EH (cell line): ENCODE measurements at places on chromosomes 2 and 18.

DNA sequence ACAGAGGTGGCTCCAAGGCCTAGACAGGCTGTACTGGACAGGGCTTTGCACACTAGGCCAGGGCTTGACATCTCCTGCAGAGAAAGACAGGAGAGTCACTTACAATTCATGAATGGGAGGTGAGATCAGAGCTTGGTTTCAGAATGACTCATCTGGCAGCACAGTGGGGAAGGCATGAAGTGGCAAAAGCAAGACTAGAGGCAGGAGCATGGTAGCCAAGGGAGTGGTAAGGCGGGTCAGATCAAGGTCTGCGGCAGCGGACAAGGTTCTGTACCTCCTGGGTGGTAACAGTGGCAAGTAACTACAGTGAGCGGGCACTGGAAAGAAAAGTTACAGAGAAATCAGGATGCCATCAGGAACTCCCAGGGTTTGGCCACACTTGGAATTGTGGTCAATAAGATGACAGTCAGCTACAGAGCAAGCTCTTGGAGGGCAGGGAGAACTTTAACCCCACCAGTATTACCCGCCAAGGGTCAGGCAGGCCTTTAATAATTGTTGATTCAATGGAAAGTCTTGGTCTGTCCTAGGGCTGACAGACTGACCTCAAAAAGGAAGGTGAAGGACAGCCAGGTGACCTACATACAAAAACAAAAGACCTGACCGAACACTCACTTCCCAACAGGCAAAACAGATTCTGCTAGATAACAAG, 5.7 kb downstream of the MCFD2 start:
- DNase-seq: peak; percentile 89

DNA sequence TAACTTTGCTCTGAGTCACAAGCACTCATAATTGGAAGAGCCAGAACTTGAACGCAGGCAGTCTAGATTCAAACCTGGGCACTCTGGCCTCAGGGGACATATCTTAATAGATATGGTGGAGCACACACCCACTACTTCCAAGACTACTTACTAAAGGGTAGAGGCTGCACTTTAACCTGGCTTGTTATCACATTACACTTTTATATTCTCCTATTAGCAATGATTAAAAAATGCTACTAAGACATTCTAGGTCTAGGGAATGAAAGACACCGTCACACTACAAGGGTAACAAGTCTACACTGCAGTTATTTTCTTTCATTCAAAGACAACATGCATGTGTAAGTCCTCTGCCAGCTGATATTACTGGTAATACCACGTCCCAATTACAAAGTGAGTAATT, 258.8 kb downstream of the ZNF521 start:
- no peak for DNase-seq

DNA sequence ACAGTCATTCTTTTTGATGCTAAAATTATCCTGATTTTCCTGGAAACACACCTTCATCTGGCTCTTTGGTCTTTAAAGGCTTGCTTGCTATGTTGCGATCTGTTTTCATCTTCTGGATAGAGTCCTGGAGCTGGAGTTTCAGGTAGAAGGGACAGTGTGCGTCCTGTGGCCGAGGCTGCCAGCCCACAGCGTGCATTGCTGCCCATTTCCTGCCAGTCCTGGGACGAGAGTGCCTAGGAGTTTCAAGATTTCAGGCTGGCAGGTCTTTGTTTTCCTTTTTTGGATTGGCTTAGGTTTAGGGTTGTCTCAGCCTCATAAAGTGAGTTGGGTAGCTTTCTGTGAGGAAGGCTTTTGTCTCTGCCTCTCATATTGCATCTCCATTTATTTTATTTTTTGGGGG, 14.5 kb downstream of the DGKD start:
- DNase-seq: no peak

DNA sequence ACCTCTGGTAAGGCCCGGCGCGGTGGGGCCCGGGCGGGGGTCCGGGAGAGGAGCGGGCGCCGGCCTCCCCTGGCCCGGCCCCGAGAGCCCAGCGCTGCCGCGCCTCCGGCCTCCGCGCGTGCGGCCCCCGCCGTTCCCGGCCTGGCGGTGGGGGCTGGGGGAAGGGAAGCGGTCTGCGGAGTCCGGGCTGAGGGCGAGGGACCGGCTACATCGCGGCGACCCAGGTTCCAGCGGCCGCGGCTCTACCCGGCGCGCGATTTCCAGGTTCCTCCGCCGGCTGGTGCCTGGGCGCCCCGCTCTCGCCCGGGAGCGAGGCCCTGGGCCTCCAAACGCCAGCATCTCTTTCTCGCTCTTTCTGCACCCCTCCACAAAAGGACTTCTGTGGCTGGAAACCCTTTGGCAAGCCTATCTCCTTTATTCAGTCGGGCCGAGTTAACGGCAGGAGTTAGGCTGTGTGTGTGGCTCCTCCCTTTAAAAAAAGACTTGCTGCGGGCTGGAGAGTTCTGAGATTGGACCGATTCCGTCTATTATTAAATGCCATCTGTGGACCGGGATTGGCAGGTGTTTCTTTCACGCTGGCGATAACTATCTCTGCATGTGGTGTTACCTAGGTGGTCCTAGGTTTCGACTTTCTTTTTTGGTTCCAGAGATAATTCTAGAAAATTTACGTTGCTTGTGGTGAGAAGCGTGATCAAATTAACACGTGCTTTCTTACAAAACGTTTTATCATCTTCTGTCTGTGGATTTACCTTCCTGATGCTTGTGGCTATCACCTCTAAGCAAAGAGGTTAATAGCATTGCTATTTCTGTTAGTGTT, 592 bp downstream of the ME2 start:
- peak; percentile 59 for DNase-seq

GRCh38 chr2:168956392-168956791, 55.3 kb downstream of the G6PC2 start:
- DNase-seq: no peak

GRCh38 chr2:48873666-48874065, 118.1 kb upstream of the LHCGR start:
- no peak for DNase-seq

GRCh38 chr2:132550946-132551345, 119.1 kb downstream of the LYPD1 start:
- no peak for DNase-seq

DNA sequence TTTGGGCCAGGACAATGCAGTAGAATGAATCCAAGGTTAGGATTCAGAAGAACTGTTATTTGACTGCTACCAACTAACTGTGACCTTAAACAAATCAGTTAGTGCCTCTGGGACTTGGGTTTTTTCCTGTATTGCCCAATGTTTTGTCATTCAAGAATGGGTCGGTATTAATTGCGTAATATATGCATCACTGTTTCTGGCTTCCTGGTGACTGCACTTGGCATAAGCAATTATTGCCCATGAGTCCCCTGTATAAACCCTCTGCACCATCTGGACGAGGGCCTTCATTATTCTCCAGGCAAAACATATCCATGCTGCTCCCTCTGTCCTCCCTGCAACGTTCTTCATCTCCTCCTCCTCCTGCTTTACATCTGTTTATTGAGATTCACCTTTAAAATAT, 255.8 kb upstream of the LRRTM1 start:
- DNase-seq: no peak

GRCh38 chr2:205494537-205495235, 187.6 kb upstream of the NRP2 start:
- DNase-seq: peak; percentile 40

DNA sequence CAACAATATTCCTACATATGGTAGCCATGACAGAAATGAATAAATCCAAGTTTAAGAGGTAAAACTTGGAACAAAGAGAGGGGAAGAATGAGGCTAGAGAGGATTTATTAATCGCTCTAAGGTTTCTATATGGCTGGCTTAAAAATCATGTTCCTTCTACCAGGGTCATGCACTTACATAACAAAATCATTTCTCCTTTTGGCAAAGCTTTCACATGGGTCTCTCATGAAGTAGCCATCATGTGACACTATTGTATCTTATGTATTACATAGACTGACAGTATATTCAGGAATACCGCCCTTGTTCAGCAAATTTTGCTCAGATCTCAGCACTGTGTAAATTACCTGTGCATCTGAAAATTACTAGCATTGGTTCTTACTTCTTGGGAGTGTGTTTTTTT, 1554.5 kb upstream of the SLC39A10 start:
- DNase-seq: no peak

- no peak for DNase-seq
Observed at GRCh38 chr2:46032996-46033395, 264.2 kb upstream of the EPAS1 start.

GRCh38 chr2:106107509-106108131, 86.5 kb downstream of the UXS1 start:
- peak; percentile 67 for DNase-seq

GRCh38 chr2:217362286-217362685, 502.4 kb upstream of the TNP1 start:
- DNase-seq: no peak

DNA sequence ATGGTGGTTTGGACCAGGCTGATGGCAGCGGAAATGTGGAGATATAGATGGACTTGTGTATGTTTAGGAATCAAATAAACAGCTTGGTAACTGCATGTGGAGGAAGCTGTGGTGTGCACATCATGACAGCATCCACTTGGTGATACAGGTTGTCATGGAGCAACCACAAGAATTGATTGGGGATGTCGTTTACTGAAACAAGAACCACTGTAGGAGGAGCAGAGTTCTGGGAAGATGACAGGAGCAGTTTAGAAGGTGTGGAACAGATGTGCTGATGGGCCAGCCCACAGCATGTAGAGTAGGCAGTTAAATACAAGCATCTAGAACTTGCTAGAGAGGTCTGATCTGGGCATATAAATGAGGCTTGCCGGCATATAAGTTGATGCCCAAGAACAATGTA, 152.4 kb upstream of the SERPINE2 start:
- no peak for DNase-seq

DNA sequence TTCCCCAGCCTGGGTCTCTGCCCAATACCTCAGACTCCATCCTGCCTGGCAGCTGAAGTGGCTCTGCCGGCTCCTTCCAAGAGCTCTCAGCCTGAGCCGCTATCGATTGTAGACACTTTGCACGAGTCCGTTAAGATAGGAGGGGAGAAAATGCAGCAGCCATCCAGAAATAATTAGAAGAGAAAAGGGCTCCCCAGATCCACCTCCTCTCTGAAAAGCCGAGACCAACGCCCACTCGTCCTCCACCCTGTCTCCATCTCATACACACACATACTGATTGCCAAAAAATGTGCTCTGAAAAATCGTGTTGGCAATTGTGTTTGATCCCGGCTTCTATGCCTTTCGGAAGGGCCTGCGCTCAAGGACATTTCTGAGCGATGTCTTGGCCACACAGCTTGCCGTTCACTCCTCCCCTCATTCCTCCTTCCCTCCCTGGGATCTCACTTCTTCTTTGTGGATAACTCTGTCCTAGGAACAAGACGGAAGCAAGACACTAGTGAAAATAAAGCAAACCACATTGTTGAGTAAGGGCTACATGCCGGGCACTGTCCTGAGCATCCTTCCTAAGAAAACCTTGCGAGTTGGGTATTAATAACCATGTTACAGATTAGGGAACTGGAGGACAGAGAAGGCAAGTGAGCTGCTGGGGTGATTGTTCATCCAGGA, 372.8 kb upstream of the MYT1L start:
- DNase-seq: no peak

GRCh38 chr2:182321096-182321495, 105.7 kb downstream of the PDE1A start:
- DNase-seq: no peak

DNA sequence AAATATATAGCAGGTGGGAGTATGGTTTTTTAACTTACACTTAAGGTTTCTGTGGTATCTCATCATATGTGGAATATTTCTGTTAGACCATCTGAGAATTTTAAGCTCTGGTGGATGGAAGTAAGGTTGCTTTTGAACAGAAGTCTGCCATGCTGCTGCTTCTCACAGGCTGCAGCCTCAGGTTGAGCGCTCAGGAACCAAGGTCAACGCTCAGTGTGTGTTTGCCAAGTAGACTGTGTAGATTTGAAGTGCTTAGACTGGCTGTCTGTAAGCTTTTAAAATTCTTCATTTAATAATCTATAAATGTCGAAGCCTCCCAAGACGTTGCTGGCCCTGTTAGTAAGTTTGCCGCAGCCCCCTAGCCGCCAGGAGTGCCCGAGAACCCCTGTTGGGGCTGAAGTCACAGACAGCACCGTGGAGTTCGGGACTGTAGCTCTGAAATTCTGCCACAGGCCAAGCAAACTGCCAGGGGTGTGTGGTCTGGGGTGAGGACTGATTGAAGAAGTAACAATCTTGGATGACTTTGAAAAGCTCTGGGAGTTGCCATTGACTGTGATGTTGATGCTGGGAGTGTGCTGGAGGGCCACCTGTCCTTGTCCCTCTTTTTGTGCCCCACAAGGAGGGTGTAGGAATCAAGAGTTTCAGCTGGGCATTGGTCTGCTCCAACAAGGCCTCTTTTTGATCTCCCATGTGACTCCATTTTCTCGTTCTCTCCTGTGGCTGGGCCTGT, 26.9 kb downstream of the INPP4A start:
- no peak for DNase-seq

- no peak for DNase-seq
Observed at GRCh38 chr2:211762479-211762878, 776.1 kb downstream of the ERBB4 start.

- DNase-seq: no peak
Observed at GRCh38 chr2:160318218-160318617, 118.1 kb upstream of the ITGB6 start.

DNA sequence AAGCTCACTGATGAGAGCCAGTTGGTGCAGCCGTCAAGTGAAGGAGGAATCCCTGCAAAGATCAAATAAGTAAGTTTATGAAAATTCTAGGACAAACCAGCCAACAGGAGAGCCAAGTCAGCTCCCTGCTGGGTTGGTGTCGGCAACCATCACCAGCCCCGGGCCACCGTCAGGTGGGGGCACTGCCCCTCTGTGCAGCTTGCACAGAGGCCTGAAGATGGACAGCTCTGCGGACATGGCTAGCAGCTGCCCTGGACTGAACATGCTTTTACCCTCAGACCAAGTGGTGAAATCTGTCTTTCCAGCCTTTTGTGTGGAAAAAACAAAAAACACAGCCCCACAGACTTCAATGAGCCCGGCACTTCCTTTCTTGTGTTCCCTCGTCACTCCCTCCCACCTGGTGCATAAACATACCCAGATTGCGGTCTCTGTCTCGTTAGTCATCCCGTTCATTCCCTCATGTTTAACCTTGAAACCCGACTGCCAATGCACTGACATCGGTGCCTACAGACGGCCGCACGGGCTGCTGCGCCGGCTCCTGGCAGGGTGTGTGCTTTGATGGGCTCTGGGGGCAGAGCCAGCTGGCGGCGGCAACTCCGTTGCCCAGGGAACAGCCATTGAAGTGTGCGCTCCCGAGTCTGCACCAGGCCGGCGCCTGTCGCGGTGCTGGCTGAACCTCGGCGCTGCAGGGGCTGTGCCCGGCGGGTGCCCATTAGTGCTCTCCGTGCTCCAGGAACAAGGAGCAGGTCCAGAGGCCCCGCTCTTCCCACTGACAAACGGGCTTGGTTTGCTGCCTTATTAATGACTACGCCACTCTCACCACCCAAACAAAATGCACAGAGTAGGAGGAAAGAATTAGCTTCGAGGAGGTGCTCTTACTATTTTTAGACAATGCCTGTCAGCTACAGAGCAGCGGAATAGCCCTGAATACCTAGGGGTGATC, 95.3 kb downstream of the EIPR1 start:
- peak; percentile 51 for DNase-seq

GRCh38 chr2:33494155-33494779, 17.8 kb downstream of the RASGRP3 start:
- DNase-seq: peak; percentile 54

GRCh38 chr2:77169426-77169825, 352.8 kb downstream of the LRRTM4 start:
- DNase-seq: no peak

- peak; percentile 32 for DNase-seq
Observed at GRCh38 chr2:218039171-218039570, 29.9 kb upstream of the RUFY4 start.

GRCh38 chr2:28904802-28905457, 10.5 kb downstream of the WDR43 start:
- no peak for DNase-seq
